Upper lobe of right lung (tissue), 1 donor: ENCODE measurements at places on chromosomes 7 and 10.
A peak's percentile ranks its signal among the peaks of the same experiment; 100 is the strongest.

GRCh38 chr10:119022846-119023552 lies 6.5 kb upstream of the NANOS1 start:
- DNase-seq = no peak

DNA sequence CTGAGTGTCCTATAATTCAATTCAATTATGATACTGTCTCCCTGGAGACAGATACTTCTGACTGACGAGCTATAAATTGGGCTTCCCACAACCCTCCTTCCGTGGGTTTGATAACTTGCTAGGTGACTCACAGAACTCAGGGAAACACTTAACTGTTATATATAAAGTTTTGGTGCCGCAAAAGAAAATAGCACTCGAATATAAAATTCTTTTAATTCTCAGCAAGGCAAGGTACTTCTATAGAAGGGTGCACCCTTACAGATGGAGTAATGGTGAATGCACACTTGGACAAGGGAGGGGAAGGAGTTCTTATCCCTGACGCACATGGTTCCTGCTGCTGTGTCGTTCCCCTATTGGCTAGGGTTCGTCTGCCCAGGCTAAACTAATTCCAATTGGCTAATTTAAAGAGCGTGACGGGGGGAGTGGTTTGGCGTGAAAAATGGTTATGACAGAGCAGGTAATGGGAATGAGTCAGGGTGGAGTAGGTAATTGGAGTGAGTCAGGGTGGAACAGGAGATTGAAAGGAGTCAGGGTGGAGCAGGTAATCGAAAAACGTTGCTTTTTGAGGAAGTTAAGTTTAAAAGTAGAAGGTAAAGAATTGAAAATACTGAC lies 20.8 kb upstream of the GHITM start:
- no peak for DNase-seq

GRCh38 chr7:99975782-99976521 lies at the start of gene AZGP1:
TSS of gene AZGP1 (minus strand) at chr7:99976031. CDS start at chr7:99976020, 11 bp downstream.
- DNase-seq = peak; percentile 53

GRCh38 chr10:32149252-32149955 lies 93.2 kb upstream of the KIF5B start:
- no peak for DNase-seq

DNA sequence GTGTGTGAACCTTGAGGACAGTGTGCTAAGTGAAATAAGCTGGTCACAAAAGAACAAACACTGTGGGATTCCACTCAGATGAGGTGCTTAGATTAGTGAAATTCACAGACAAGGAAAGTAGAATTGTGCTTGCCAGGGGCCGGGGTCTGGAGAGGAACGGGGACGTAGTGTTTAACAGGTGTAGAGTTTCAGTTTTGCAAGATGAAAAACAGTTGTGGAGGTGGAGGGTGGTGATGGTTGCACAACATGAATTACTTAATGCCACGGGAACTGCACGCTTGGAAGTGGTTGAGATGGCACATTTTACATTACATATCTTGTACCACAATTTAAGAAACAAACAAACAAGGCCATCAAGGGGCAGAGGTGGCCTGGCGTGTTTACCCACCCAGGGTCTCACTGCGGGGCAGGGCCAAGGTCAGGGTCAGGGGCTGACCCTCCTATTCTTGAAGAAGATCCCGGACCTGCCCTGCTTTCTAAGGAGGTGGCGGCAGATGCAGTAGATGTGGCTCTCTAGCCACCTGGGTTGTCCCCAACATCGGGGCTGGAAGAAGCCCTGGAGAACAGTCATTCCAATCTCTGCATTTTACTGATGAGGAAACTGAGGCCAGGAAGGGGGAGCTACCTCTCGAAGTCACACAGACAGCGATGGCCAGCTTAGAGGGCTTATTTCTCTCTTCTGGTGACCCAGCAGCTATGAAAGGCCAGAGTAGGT lies 91.5 kb upstream of the LRRC4 start:
- DNase-seq = no peak

- DNase-seq = no peak
These were observed 57.7 kb downstream of the MAD1L1 start for GRCh38 chr7:2175091-2175490.

DNA sequence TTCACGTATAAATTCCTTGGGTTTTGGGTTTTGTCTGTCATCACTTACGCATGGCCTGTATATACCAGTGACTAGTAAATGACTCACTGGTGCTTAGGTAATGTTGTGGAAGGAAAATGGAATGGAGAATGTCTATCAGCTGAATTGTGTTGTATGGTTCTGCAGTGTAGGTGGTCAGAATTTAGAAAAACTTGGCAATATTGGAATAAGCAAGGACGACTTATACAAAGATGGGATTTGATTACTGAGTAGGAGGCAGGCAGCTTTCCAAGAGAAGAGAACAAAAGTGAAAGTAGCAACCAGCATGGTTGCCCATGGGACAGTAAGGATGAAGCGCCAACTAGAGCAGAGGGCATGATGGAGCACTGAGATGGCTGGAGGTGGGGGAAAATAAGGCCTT lies 168.6 kb upstream of the CSTF2T start:
- DNase-seq = no peak

- DNase-seq = no peak
These were observed 79.1 kb downstream of the RAMP3 start for GRCh38 chr7:45236666-45237065.

GRCh38 chr10:73117976-73118743 lies 7.9 kb downstream of the NUDT13 start:
- DNase-seq = no peak

DNA sequence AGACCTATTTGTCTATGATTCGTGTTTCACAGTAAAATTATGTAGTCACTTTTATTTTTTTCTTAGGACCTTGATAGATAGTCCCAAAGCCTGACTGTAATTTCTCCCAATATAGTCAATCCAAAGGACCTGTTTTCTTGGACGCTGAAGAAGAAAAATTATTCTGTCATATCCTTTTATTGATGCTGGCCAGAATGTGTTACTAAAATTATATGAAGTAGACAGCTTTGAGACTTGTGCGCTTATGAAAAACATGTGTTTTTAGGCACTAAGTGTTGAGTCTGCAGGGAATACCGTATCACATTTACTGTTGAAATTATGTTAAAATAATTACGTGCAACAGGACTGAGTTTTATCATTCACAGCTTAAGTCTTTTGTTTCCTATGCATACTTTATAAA lies 17.9 kb downstream of the TES start:
- no peak for DNase-seq

GRCh38 chr7:131424219-131424822 lies 96.6 kb downstream of the MKLN1 start:
- no peak for DNase-seq

DNA sequence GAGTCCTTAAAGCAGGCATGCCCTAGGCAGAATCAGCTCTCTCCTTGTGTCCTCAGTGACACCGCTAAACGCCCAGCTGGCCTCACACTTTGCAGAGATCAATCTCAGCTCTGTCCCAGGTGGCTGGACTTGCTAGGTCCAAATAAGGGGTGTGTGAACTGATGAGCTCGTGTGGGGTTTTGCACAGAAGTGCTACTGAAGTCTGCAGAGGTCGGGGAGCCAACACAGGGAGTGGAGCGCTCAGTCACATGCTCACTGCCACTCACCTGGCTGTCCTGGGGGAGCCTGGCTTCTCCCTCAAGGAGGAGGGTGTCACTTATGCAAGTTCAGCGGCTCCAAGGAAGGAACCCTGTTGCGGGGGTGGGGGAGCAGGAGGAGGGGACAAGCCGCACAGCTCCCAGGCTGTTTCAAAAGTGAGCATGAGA lies 2.0 kb downstream of the ELN start:
- no peak for DNase-seq

DNA sequence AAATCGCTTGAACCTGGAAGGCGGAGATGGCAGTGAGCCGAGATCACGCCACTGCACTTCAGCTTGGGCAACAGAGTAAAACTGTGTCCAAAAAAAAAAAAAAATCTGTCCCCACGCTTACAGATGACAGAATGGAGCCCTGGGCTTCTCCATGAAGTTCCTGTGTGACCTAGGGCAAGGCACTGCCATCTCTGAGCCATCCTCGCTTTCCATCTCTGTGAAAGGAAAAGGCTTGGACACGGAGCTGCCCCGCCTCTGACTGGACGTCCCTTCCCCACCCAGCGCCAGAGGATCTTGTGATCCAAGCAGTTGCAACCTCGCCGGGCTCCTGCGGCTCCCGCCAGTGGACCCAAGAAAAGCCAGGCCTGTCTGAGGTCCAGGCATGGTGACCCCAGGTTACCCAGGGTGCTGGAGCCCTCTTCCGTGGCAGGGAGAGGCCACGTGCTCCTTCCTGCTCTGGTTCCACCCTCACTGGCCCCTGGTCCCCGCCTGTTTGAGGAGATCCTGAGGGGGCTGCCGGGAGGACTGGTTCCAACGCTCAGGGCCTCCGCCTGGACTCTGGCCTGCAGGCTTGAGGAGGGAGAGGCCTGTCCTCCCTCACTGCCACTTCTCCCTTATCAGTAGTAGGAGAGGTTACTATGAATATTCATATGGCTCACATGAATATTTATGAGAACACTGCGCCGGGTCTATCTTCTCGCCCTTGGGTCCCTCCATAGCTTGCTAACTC lies 25.6 kb upstream of the ELFN1 start:
- DNase-seq = no peak

DNA sequence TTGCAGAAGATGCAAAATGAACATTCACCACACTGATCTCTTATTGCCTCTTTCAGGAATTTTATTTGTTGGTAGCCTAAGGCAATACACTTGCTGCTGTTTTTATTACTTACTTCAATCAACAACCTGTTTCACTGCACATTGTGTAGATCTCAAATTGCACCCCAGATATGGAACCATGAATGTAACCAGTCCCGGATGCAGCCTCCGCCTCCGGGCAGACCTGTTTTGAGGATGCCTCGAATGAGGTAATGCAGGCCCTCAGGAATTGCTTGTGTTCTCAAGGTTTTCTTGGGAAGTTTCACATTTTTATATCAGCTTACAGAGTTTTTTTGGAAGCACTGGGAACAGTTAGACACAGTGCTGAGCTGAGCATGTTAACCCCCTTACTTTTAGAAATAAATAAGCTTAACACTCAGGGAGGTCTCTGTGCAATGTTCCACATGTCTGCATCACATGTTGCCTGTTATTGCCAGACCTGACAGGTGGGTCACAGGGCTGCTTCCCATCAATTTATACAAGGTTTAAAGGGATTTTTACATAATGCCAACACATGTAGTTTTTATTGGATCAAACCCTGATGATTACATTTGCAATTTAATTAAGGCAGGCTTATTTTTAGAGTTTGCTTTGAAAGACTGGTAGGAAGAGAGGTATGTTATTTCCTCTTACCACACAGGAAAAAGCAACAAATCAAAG lies 193.1 kb upstream of the POM121L12 start:
- no peak for DNase-seq

DNA sequence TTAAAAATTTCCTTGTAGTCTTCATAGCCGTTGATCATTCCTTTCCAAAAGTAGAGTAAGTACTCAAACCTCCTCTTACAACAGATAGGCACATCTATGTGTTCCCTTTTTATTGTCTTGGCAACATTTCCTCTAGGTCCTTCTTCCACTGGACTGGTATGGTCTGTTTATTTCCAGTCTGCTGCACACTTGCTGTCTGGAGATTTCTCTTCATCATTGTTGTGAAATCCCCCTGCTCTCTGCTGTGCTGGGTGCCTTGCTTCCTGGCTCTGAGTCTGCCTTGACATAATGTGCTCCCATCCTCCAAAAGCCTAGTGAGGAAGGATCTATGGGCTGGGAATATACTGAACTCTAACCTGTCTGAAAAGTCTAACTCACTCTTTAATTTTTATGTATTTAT lies 545.3 kb upstream of the VSTM2A start:
- no peak for DNase-seq

- DNase-seq = no peak
These were observed 91.2 kb upstream of the GPR141 start for GRCh38 chr7:37592366-37592765.

DNA sequence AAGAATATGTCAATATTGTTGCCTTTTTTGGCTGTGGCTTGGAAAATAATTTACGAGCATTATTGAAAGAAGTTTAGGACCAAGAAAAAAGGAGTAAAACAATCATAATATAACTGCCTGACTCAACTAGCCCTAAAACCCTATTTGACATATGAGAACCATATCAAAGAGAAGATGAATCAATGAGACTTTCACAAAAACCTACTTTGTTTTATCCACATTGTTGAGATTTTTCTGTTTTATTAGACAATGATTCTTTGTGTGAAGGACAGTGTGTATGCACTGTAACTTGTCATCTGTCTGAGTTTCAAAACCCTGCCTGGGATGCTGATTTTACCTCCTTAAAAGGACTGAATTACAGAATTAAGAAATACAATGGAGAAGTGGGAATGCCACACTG lies 19.0 kb downstream of the SOSTDC1 start:
- no peak for DNase-seq

GRCh38 chr10:29783201-29783947 lies 148.6 kb upstream of the SVIL start:
- DNase-seq = no peak

DNA sequence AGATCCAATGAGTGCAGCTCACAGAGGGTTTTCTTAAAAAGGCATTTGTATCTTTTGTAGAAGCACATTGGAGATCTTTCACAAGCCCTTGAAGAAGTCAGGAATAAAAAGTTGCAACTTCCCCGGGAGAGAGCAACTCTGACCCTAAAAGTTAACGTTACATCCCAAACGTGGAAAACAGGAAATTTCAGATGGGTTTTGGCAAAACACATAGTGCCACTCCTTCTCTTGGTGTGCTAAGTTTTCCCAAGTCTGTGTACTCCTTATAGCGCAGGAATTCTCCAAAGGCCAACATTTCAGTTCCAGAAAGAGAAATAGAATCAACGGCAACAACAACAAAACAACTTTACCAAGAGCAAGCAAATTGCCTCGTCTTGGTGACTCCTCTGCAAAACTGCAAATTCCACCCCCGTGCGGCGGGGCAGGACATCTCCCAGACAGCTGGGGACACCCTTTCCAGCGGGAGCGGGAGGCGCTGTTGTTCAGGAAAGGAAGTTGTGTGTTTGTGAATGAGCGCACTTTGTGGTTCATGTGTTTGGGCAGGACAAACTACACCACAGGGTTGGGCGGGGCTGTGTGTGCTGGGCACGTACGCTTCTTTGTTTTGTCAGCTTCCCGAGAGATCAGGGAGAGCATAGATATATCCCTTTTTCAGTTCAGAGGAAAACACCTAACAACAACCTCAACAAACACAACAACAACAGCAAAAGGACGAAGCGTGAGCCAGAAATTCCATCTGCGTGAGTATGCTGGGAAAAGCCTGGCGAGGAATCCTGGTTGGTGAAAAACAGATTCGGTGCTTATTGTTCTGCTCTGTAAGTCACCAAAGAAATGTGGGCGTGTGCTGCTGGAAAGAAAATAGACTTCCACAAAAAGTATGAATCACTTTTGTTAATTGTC lies 294.7 kb upstream of the PITRM1 start:
- DNase-seq = peak; percentile 84

- no peak for DNase-seq
These were observed 617.6 kb downstream of the PTPRN2 start for GRCh38 chr7:157969995-157970394.

- DNase-seq = no peak
These were observed 18.6 kb downstream of the PPP1R3C start for GRCh38 chr10:91614225-91614624.

- DNase-seq = no peak
These were observed 25.2 kb upstream of the MKLN1 start for GRCh38 chr7:131302446-131302845.

DNA sequence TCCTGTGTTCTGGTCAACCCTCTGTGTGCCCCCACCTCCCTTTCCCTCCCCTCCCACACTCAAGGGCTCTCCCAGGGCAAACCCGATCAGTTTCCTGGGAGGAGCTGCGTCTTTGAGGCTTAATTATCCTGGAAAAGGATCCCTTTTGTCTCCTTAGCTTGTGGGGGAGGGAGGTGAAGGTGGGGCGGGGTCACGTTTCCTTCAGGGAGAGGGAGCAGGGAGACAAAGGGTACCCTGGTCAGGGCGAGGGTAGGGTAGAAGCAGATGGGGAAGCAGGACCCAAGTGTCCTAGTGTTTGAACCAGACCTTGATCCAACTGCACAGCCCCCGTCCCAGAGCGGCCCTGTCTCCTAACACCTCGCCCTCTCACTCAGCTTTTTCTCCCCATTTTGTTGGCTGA lies 90.1 kb downstream of the HIF1AN start:
- no peak for DNase-seq
